ENCODE measurements at places on chromosomes 1 and 21. TPM values are rescaled to one million over a fixed set of nuclear protein-coding genes. Genes with fewer than 3 reads are reported as not detected.

The RGS8 gene
- total RNA-seq: not detected

The GJB3 gene
- total RNA-seq: not detected

The CDC42SE1 gene
- 85.9 TPM for total RNA-seq

The BMP8A gene
- total RNA-seq: 0.44 TPM

The REG4 gene
- total RNA-seq: not detected

The SH2D5 gene
- total RNA-seq: 2.4 TPM

The BTG2 gene
- total RNA-seq: 40.3 TPM

The SH3BGR gene
- 0.42 TPM for total RNA-seq

The LRRN2 gene
- not detected for total RNA-seq

The DISP3 gene
- 0.49 TPM for total RNA-seq

Data from endothelial cell of umbilical vein (primary cell).